ENCODE measurements at places on chromosomes 6 and 20.

DNA sequence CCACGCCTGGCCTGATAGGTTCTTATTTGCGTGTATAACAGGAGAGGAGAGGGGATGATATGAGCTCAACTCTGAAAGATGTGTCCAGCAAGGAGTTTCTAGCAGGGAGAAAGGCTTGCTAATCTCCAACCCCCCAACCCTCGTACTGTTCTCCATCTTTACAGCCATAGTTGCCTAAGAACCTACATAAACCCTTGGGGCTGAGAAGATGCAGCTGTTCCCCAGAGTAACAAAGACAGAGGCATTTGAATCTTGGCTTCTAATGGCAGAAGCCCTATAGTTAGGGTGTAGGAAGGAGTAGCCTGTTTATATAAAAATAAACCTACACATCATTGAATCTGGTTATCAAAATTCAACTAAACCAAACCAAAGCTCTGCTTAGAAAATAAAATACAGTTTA, 631.4 kb upstream of the SLC35B3 start:
- DNase-seq: no peak

DNA sequence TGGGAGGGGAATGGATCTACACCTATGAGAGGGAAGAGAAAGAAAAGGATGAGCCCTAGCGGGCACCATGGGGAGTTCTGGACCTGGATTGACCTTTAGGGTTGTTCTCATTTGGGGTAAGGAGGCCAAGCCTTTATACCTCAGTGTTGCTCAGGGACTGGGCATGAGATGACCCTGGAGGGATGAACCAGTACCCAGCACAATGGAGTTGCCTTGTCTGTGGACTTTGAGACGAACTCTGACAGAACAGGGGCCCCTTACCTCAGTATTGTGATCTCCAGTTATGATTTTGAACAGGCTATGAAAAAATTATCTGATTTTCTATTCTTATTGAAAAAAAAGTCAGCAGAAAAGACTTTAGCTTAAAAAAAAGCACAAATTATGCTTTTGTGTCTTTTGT, 88.6 kb downstream of the FOXA2 start:
- no peak for DNase-seq

DNA sequence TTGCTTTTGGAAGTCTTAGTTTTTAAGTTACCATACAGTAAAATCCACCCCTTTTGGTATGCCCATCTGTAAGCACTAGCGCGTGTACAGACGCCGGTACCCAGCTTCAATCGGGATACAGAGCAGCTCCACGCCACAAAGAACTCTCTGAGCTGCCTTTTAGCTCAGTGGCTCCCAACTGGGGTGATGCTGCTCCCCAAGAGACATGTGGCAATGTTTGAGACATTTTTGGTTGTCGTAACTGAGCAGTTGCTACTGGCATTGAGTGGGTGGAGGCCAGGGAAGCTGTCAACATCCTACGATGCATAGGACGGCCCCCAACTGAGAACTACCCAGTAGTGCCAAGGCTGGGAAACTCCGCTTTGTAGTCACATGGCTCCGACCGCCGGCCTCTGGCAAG, 73.3 kb downstream of the BMP7 start:
- DNase-seq: no peak

DNA sequence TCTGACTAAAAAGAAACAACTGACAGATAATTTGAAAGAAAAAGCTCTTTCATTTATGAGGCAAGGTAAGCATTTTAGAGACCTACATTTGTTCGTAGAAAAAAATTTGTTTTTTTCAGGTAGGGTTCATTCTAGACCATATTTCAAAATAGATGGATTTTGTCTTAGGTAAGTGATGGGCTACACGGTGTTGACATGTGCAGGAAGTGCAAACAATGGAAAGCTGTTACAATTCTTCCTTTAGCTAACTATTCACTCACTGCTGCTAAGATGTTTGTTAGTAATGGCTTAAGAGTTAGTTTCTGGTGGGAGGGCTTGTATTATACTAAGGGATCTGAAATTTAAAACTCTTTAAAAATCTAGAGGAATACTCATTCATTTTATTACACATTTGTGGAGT, 96.7 kb downstream of the CD109 start:
- DNase-seq: no peak

DNA sequence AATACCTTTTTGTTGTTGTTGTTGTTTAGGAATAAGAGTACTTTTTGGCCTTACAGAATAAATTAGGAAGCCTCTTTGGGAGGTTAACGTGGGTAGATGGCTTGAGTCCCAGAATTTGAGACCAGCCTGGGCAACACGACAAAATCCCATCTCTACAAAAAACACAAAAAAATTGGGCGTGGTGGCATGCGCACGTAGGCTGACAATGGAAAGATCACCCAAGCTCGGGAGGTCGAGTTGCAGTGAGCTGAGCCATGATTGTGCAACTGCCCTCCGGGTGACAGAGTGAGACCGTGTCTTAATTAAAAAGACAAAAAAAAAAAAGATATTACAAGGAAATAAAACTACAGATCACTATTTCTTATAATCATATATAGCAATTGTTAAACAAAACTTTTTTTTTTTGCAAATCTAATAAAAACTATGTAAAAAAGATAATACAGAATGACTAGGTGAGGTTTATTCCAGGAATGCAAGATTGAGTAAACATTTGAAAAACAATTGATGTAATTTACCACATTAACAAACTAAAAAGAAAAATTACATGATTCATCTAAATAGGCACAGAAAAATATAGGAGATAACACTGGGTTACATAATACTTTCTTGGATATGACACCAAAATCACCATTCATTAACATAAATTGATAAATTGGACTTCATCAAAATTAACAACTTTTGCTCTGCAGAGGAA, 43.6 kb upstream of the ASCC3 start:
- DNase-seq: no peak

GRCh38 chr6:63509652-63510352, 62.5 kb upstream of the LOC128125822 start:
- no peak for DNase-seq

- no peak for DNase-seq
Observed at GRCh38 chr6:116395647-116396046, 24.9 kb downstream of the DSE start.

GRCh38 chr6:44169154-44169553, 10.5 kb downstream of the CAPN11 start:
- no peak for DNase-seq

GRCh38 chr6:167455371-167455770, 130.5 kb downstream of the TTLL2 start:
- no peak for DNase-seq

Data from CD4-positive, alpha-beta T cell treated with Interleukin-6 for 4 hours (primary cell).